ENCODE measurements at places on chromosomes 12 and 14.

- no peak for DNase-seq
Observed at GRCh38 chr12:88390811-88391210, 189.5 kb downstream of the KITLG start.

- no peak for DNase-seq
Observed at GRCh38 chr12:66493819-66494218, 185.1 kb downstream of the GRIP1 start.

- DNase-seq, result no peak
Observed at GRCh38 chr12:46965137-46965536, 114.3 kb upstream of the PCED1B start.

GRCh38 chr12:59734371-59734770 is 138.5 kb downstream of the SLC16A7 start:
- DNase-seq, result no peak

DNA sequence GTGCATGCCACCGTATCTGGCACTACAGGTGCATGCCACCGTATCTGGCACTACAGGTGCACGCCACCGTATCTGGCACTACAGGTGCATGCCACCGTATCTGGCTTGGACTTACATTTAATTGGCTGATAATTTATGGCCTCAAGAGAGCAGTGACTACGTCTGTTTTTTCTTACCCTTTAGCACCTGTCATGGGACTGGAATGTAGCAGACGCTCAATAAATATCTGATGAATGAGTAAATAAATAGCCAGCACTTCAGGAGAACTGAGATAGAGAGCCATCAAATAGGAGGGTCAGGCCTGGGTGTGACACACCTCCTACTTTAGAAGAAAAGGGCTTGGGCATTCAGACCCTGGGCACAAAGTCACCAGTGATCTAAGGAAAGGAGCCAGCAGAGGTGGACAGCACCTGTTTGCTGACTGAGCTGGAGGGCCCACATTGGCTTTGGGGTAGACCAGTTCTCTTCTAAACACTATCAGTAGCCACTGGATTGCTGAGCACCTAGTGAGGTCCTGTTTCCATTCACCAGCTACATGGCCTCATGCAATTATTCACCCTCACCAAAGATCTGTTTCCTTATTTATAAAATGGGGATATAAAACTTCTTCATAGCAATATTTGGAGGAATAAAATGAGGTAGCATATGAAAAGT is 50.1 kb downstream of the RFX4 start:
- DNase-seq, result no peak

GRCh38 chr12:130717752-130718151 is 1.7 kb upstream of the RIMBP2 start:
- no peak for DNase-seq

GRCh38 chr14:71610797-71611196 is 321.4 kb upstream of the RGS6 start:
- DNase-seq, result no peak

DNA sequence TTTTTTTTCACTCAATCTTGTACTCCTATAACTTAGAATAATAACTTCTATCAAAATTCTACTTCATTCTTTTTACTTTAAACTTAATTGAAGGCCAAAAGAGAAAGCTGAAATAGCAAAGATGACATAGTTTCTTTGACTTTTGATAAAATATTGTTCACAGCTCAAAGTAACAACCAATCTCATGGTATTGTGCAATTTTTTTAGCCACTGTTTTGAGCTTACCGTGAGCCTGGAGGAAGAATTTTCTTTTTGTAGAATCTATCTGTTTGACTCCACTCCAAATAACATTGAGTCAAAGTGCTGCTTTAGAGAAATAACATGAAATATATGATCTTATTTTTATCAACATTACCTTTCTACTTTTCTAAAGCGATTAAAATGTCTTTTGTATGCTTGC is 903.9 kb upstream of the FOXG1 start:
- DNase-seq, result no peak

GRCh38 chr12:113425960-113426453 is 3.8 kb downstream of the SDSL start:
- no peak for DNase-seq

GRCh38 chr14:51396222-51396815 is 156.3 kb downstream of the TMX1 start:
- peak; percentile 73 for DNase-seq

GRCh38 chr12:129599406-129599805 is 304.4 kb downstream of the TMEM132D start:
- DNase-seq, result no peak

- DNase-seq, result peak; percentile 27
Observed at GRCh38 chr14:100341301-100342031, 18.3 kb downstream of the SLC25A47 start.

DNA sequence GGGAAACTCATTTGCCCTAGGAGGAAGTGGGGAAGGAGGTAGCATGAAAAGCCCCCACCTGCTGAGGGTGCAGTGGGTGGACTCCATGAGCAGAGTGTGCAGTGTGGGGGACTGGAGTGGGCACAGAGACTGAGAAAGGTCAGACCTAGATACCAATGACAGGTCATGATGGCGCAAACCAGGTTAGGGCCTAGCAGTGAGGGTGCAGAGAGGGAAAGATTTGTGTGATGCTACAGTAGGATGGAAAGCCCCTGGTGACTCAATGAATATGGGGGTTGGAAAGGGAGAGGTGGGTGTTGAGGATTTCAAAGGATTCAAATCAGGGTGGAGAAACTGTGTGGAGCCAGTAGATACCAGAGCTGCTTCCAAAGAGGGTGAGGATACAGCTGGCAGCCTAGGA is 319.2 kb downstream of the DPF3 start:
- DNase-seq, result no peak

DNA sequence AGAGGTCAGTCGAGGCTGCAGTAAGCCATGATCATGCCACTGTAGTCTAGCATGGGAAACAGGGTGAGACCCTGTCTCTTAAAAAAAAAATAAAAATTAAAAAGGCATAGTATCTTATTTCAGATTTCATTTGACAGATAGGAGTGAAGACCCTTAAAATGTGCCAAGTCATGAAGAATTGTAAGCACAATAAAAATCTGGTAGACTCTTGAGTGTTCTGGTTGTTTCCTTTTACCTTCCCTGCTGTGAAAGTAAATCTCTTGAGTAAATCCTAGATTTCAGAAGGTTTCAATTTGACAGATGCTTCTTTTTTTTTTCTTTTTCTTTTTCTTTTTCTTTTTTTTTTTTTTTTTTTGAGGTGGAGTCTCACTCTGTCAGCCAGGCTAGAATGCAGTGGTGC is 109.0 kb downstream of the ESR2 start:
- no peak for DNase-seq

GRCh38 chr12:51669996-51670395 is 79.0 kb downstream of the SCN8A start:
- no peak for DNase-seq

GRCh38 chr12:9786726-9787717 is 26.3 kb upstream of the CD69 start:
- DNase-seq, result no peak

GRCh38 chr12:12612358-12612757 is 682 bp downstream of the CREBL2 start:
- peak; percentile 58 for DNase-seq

DNA sequence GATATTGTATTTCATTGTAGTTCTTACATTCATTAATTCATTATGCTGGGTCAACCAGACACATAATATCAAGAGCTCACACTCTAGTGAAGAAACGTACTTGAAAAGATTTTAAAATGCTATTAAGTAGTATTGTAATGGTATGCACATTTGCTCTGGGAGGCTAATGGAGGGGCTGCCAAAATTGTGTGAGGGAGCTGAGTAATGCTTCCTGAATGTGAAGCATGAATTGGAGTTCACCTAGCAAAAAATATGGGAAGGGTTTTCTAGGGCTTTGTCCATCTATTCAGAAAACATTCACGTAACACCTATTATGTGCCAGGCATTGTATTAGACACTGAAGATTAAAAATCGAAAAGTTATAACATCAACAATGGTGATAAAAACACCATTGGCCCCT is 403.8 kb upstream of the PDE3A start:
- DNase-seq, result no peak

DNA sequence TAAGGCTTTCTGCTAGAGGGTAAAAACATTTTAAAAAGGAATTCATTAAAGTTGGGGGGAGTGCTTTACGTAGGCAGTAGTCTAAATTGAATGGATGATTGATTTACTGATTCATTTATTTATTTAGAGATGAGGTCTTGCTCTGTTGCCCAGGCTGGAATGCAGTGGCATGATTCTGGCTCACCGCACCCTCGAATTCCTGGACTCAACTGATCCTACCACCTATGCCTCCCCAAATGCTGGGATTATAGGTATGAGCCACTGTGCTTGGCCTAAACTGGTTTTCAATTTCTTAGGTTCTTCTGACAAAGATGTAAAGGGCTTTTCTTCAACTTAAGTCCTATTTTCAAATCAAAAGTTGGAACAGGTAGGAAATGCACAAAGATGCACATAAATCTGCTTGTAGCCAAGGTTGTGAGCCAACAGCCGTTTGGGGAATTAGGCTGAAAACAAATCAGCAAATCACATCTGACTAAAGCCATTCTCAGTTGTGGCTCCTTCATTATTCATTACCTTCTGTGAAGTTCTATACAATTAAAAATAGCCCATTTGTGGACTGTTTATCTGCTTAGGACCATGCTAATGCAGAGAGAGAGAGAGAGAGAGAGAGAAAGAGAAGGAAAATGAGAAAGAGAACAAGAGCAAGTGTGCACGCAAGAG is 218.0 kb downstream of the PPM1H start:
- no peak for DNase-seq

- DNase-seq, result no peak
Observed at GRCh38 chr12:124487834-124488165, 79.6 kb downstream of the NCOR2 start.

DNA sequence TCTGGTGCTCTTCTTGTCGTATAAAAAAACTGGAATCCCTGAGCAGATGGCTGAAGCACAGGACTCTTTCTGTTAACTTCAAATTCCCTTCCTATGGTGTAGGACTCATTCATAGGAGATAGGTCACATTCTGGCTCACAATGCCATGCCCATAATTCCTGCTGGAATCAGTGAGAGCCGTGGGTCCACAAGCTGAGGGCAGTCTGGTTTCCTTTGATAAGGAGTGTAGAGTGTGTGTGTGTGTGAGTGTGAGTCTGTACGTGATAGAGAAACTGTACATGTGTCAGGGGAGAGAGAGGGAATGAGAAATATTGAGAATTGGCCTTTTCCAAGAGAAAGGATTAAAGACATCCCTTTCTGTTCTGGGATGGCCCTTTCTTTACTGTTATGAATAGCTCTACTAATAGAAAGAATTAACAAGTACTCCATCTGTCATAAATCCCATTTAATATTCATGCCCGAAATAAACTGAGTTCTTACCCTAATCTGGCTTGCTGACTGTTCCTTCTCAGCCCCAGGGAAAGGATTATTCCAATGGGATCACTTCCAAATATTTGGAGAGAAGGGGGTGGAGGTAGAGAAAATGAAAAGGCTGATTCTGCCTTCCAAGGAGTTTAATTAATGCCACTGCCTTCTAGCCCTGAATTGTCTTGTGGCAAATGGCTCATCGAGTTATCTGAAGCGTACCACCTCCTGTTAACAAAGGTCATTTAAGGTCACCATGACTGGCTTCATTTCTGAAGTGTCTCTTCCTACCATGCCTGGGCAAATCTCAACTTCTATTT is 79.0 kb downstream of the TMX1 start:
- DNase-seq, result no peak

GRCh38 chr12:102883204-102883799 is 33.7 kb downstream of the PAH start:
- DNase-seq, result peak; percentile 68

DNA sequence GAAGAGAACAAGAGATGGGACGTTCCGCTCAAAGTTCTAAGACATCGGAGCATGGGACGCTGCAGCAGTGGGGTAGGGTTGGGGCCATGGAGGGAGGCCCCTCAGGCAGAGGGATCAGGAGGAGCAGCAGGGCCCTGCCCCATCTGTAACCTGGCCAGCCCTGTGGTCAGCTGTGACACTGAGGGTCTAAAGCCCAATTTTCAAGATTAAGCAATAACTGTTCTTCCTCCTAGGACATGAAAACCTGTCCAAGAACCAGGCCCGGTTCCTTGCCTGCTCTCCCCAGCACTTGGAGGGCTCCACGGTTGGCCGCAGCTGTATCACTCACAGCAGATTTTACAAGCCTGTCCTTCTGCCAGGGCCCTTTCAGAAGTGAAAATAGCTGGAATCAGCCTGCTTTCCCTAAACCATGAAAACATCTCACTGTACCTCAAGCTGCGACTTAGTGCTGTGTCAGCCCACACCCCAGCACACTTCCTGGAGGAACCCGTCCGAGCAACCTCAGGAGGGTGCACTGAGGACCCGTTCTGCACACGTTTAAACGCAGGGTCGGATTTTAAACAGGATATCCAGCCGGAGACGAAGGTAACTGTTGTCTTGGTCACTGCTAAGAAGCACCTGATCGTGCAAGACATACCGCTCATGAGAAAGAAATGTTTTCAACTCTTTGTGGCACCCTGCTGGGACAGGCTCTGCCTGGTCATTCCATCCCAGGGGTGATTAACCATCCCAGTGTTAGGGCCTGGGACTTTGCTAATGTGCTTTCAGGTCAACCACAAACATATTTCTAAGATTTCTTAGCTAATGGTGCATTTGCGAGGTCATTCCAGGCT is 201.9 kb upstream of the DIO3 start:
- peak; percentile 68 for DNase-seq

DNA sequence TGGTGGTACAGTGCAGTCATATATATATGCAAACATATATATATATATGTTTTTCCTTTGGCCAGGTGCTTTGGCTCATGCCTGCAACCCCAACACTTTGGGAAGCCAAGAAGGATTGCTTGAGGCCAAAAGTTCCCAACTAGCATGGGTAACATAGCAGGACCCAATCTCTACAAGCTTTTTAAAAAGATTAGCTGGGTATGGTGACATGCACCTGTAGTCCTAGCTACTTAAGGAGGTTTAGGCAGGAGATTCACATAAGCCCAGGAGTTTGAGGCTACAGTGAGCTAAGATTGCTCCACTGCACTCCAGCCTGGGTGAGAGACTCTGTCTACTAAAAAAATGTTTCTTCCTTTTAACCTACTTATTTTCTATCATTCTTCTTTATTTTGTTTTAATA is 10.2 kb downstream of the PZP start:
- no peak for DNase-seq

GRCh38 chr14:65676361-65677014 is 264.0 kb downstream of the FUT8 start:
- DNase-seq, result no peak

DNA sequence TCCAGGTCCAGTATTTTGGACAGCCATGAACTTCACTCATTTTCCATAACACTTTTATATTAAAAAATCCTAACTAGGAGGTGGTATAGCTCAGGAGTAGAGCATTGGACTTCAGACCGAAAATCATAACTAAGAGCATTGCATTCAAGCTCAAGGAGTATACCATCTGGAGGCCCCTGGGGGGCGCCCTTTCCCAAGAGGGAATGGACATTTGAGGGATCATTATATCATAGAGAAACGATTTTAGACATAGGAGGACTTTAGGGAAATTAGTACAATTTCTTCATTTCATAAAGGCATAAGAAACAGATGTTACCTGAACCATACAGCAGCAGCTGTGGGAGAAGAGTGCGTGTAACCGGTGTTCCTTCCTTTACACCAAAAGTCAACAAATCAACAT is 5.2 kb upstream of the ATG14 start:
- no peak for DNase-seq
